ENCODE measurements at places on chromosomes 6 and 20.

DNA sequence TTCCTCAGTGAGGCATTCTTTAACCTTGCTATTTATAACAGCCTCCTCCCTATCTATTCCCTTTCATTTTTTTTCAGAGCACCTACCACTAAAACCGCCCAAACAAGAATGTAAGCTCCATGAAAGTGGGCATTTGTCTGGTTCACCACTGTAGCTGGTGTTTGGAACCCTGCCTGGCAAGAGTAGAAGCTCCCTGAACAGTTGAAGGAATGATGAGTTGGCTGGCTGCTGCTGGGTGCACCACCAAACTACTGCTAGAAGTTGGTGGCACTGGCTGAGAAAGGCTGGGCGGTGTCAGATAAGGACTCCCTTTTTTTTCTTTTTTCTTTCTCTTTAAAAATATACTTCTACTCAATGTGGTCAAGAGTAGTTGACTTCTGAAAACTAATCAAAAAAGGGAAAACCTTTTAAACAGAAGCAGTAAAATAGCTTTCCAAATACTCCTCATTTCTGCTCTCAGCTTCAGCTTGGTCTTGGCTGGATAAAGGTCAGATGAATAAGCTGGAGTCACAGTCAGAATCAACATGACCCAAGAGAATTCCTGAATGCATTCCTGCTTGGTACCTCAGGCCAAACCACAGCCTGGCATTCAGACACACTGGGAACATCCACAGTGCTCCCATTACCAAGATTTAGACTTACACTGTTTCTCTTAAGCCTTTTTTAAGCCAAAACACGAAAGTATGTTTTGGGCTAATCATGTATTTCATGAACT, 38.0 kb downstream of the RTN4IP1 start:
- no peak for DNase-seq

DNA sequence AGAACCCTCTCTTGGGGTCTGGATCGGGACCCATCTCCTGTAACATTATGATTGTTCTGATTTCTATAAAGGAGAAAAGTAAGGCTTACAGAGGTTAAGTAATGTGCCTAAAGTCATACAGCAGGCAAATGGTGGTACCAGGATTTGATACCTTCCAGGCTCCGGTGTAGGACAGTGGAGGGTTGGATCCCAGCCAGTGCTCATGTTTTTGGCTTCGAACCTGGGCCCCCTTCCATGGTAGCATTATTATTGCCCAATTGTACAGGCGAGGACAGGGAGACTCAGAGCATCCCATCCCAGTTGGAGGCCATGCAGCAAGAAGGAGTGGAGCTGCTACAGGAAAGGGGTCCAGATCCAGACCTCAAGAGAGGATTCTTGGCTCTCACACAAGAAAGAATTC, 202.7 kb downstream of the TFAP2C start:
- DNase-seq: no peak

DNA sequence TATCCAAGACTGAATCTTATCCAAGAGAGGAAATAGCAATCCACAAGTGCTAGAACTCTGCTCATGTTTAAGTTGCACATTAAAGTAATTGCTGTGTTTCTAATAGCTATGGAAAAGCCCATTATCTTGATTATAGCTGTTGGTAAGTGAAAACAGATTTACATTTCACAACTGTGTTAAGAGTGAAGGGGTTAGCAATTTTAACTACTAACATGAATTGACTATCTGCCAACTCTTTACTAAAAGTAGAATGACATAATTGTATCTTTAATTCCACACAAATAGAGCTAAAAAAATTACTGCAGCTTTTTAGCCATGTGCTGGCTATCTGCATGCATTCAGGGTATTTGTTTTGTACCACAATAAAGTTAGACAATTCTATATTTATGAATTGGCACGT, 277.9 kb upstream of the IRAK1BP1 start:
- DNase-seq: no peak

DNA sequence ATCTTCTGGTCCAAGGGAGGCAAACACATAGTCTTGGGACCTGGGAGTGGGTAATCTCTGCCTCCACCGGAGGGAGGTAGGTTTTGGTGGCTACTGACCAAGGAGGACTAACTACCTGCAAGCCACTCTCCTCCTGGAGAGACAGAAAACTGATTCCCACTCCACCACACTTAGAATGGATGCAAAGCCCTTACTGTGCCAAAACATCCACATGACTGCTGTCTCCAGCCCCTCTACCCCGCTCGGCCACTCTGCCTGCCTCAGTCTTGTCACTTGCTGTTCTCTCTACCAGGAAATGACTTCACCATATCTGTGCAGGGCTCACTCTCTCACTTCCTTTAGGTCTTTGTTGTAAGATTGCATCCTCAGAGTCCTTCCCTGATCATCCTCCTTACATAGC, 129.5 kb upstream of the ARG1 start:
- no peak for DNase-seq

- DNase-seq: no peak
Observed at GRCh38 chr6:39061182-39061581, 12.6 kb downstream of the GLP1R start.

DNA sequence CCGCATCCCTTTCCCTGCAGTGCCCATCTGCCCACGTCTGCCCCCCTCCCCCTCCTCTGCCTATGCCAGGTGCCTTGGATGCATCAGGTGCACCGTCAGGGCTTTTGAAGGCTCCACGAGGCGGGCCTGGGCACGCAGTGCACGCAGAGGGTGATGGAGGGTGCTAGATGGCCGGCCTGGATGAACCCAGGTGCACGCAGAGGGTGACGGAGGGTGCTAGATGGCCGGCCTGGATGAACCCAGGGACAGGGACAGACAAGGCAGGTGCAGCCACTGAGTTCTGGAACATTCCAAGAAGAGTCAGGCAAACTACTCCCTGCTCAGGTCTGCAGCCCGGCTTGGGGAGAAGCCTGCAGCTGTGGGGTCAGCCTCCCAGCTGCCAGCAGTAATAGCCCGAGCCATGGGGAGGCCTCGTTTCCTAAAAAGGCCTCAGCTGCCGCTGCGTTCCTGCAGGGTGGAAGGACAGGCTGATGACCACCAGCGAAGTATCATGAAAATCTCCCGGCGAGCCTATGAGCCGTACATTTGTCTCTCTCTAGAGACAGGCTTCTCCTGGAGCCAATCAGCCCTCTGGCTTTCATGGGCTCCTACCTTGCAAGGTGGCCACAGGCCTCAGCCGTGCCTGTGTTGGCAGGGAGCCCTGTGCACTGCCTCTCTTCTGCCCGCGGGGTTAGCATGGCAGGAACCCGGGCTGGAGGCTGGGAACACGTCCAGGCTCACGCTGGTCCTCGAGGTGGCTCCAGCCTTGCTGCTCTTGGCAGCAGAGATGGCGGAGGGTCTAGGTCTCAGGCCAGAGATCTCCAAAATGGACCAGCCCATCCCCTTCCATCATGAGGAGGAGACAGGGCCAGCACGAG, 29.6 kb downstream of the NTSR1 start:
- DNase-seq: no peak

- DNase-seq: no peak
Observed at GRCh38 chr20:32585011-32585585, at the start of gene NOL4L. TSS of gene NOL4L (minus strand) at chr20:32585333. CDS start at chr20:32584890, 443 bp downstream.

DNA sequence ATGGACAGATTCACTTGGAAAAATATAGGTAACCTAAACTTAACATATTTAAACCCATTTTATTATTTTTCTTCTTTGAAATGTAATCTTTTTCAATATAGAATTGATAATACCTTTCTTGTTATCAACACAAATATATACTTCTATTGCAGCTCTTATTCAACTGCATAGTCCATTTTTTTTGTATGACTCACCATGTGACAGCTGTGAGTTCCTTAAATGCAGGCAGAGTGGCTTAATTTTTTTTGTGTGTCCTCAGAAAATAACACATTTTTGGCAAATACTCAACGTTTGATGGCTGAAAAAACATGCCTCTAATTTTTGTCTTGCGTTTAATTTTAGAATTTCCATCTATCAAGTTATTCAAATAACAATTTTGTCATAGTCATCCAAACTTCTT, 454.8 kb downstream of the PHF3 start:
- no peak for DNase-seq

GRCh38 chr6:125586074-125586473, 163.4 kb upstream of the HEY2 start:
- no peak for DNase-seq
